ENCODE measurements at places on chromosomes 11 and 22. TPM values are rescaled to one million over a fixed set of nuclear protein-coding genes. Genes with fewer than 3 reads are reported as not detected.
A peak's percentile ranks its signal among the peaks of the same experiment; 100 is the strongest.

GRCh38 chr11:62143727-62144126 is 19.9 kb downstream of the INCENP start:
- H3K27ac ChIP-seq = no peak overlapping the region
- H3K4me1 ChIP-seq = peaks cover 13% of the 10 kb centered on the region
- no peak overlapping the region for H3K4me3 ChIP-seq
- no peak for DNase-seq
- H3K36me3 ChIP-seq = peaks cover 89% of the 10 kb centered on the region
- no peaks in the 10 kb centered on the region for H3K27me3 ChIP-seq

- no peaks in the 10 kb centered on the region for H3K27me3 ChIP-seq
- H3K36me3 ChIP-seq = no peaks in the 10 kb centered on the region
- H3K4me1 ChIP-seq = no peaks in the 10 kb centered on the region
- DNase-seq = no peak
Observed at GRCh38 chr11:96413408-96413807, 23.6 kb downstream of the JRKL start.

- peak; percentile 50 for DNase-seq
- peaks cover 45% of the 10 kb centered on the region for H3K4me1 ChIP-seq
- peaks cover 30% of the 10 kb centered on the region for H3K36me3 ChIP-seq
- no peak overlapping the region for H3K27ac ChIP-seq
- H3K27me3 ChIP-seq = no peaks in the 10 kb centered on the region
- no peak overlapping the region for H3K4me3 ChIP-seq
Observed at GRCh38 chr11:118895093-118896039, 11.7 kb downstream of the CXCR5 start.

- no peak for DNase-seq
- H3K4me1 ChIP-seq = no peaks in the 10 kb centered on the region
- H3K27me3 ChIP-seq = no peaks in the 10 kb centered on the region
- no peak overlapping the region for H3K27ac ChIP-seq
Observed at GRCh38 chr11:47087801-47088200, 88.9 kb downstream of the ARFGAP2 start.

DNA sequence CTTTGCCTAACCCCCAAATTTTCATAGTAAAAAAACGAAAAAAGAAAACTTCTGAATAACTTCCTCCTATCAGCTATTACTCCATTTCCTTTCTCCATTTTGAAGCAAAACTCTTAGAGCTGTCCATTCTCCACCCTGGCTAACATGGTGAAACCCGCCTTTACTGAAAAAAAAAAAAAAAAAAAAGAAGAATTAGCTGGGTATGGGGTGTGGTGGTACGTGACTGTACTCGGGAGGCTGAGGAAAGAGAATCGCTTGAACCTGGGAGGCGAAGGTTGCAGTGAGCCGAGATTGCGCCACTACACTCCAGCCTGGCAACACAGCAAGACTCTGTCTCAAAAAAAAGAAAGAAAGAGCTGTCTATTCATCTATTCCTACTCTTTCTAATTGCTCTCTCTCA is 11.3 kb upstream of the NXF1 start:
- no peak for DNase-seq
- no peak overlapping the region for H3K4me3 ChIP-seq
- H3K36me3 ChIP-seq = peaks cover 48% of the 10 kb centered on the region
- H3K27ac ChIP-seq = no peak overlapping the region
- H3K27me3 ChIP-seq = no peaks in the 10 kb centered on the region

Gene IGF2
- total RNA-seq = 1,262 TPM

Gene CDC42BPG
- total RNA-seq = 0.35 TPM

All from muscle of leg (tissue), 16 donors.